ENCODE measurements at places on chromosomes 5 and 9.

DNA sequence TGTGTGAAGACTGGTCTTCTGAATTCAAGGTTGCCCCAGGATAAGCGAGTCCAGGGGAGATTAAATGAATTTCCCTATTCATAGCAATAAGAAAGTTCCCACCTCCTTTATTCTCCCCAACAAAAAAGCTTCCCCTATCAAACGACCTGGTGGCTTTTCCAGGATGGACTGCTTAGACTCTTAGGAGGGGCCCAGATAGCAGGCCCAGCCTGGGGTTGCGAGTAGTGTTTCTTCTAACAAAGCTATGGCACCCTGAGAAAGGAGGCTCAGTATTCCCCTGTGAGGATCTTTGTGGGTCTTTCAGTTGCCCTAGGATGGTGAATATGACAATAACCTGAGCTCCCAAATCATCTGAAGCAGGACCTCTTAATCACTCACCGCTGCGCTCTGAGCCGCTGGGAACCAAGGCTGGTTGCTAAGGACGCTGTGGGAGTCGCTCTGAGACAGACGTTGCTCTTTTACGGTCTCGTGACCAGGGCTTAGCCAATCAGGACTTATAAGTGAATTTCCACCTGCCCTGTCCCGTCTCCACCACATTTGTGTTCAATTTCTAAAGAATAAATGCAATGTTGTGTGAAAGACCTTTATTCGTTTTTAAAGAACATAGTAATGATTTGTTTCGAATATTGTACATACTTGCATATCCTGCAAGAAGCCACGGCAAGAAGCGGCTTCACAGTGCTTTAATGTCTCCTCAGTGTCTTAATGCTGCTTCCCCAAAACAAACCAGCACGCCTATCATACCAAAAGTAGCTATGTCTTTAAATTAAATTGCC, at the start of gene TMEM232:
Gene TMEM232, minus strand, starts transcription at position 423 of the 776 bp plus-strand sequence. CDS start 59,319 bp downstream, outside the sequence.
- no peak for DNase-seq

DNA sequence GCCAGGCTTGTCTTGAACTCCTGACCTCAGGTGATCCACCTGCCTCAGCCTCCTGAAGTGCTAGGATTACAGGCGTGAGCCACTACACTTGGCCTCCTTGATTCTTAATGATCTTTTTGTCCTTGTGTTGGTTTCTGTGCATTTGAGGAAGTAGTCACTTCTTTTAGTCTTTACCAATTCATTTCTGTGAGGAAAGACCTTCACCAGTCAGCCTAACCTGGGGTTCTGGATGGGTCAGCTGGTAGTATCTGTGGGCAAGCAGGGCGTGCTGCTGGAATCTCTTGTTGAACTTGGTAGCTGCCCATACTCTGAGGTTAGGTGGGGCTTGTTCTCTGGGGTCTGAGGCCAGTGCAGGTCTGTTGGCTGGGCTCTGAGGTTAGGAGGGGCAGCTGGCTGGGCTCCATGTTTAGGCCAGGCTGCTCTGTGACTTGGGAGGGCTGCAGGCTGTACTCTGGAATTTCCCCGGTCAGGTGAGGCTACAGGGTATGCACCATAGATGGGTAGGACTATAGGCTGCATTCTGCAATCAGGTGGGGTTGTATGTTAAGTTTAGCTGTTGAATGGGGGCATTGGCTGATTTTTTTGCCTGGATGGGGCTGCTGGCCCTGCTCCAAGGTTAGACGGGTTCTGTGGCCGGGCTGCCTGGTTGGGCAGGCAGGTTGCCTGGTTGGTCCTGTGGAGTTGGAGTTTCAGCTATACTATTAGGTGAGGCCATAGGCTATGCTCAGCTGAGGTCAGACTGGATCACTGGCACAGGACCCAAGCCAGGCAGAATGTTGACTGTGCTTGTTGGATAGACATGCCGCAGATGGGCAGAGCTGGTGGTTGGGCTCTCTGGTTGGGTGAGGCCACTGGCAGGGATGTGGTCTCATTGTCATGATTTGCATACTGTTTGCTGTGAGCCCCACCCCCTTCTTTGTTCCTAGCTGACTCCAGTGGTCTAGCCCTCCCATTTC, 19.2 kb downstream of the UBAP1 start:
- DNase-seq, result no peak

DNA sequence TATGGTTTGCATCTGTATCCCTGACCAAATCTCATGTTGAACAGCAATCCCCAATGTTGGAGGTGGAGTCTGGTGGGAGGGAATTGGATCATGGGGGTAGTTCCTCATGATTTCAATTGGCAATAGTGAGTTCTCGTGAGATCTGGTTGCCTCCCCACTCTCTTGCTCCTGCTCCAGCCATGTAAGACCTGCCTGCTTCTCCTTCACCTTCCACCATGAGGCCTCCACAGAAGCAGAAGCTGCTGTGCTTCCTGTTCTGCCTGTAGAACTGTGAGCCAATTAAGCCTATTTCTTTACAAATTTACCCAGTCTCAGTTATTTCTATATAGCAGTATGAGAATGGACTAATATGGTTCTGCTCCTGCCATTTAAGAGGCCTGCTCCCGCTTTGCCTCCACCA, 32.9 kb downstream of the SCAI start:
- no peak for DNase-seq

DNA sequence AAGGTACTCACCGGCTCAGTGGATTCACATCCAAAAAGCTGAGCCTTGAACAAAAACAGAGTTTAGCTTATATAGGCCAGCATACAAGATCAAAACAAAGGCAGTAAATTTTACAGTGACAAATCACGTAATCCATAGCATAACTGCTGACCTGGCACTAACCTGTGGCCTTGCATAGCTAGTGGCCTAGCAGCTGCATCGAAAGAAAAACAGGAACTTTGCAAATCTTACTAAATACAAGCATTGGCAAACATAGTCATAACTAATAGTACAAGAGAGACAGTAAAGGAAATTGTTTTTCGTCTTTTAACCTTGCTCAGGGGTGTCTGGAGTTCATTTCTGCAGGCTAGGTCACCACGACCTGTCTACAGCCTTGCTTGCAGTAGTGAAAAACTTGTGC, 4.8 kb downstream of the HSDL2 start:
- no peak for DNase-seq

GRCh38 chr5:154209591-154210081, 19.1 kb downstream of the GALNT10 start:
- no peak for DNase-seq

DNA sequence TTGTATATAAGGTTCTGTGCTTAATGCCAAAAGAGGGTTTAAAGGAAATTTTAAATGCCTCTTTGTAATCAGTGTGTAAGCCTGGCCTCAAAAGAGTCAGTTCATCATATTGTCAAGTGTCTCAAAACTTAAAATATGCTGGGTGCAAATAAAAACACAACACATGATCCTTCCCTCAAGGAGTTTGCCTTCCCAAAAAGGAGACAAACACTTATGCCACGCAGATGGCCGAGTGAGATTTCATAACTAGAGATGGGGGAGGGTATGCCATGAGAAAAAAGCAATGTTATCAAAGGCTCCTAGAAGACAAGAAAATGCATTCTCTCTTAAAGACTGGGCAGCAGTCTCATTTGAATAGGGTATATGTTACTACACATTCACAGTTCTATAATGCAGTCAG, 55.2 kb downstream of the FBXO38 start:
- DNase-seq, result no peak

- DNase-seq, result no peak
Measured at GRCh38 chr5:32843531-32843895, 132.4 kb downstream of the NPR3 start.

GRCh38 chr9:108078375-108078774, 588.8 kb upstream of the KLF4 start:
- no peak for DNase-seq

DNA sequence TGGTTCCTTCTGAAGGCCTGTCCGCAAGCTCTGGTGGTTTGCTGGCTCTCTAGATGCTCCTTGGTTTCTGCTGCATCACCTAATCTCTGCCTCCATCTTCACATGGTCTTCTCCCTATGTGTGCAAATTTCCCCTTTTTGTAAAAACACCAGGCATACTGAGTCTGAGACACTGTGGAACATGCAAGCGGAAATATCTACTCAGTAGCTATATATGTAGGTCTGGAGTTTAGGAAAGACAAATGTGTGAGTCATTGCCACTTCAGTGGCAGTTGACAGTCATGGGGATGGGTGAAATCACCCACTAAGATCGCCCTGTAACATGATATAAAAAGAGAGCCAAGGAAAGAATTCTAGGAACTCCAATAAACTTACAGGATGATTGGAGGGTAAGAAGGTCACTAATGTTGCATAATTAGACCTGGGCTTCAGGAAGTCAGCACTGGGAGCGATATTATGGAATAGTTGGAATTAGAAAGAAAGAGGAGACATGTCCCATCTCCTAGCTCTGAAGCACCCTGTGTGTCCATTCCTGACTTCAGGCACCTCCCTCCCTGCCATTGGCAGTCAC, 22.7 kb upstream of the UBLCP1 start:
- DNase-seq, result peak; percentile 90

- DNase-seq, result no peak
Measured at GRCh38 chr9:15282567-15283285, 24.3 kb downstream of the TTC39B start.

GRCh38 chr5:179158556-179158955, 98.4 kb downstream of the ZNF354C start:
- DNase-seq, result no peak

- peak; percentile 59 for DNase-seq
Measured at GRCh38 chr9:2015581-2016407, 647 bp downstream of the SMARCA2 start.

DNA sequence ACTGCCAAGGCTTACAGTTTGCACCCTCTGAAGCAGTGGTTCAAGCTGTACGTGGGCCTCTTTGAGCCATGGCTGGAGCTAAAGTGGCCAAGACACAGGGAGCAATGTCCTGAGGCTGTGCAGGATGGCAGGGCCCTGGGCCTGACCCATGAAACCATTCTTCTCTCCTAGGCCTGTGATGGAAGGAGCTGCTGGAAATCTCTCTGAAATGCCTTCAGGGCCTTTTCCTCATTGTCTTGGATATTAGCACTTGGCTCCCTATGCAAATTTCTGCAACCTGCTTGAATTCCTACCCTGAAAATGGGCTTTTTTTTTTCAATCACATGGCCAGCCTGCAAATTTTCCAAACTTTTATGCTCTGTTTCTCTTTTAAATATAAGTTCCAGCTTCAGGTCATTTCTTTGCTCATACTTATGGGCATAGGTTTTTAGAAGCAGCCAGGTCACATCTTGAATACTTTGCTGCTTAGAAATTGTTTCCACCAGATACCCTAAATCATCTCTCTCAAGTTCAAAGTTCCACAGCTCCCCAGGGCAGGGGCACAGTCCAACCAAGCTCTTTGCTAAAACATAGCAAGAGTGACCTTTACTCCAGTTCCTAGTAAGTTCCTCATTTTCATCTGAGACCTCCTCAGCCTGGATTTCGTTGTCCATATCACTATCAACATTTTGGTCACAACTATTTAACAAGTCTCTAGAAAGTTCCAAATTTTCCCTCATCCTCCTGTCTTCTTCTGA, 138.3 kb downstream of the OSTF1 start:
- DNase-seq, result no peak

DNA sequence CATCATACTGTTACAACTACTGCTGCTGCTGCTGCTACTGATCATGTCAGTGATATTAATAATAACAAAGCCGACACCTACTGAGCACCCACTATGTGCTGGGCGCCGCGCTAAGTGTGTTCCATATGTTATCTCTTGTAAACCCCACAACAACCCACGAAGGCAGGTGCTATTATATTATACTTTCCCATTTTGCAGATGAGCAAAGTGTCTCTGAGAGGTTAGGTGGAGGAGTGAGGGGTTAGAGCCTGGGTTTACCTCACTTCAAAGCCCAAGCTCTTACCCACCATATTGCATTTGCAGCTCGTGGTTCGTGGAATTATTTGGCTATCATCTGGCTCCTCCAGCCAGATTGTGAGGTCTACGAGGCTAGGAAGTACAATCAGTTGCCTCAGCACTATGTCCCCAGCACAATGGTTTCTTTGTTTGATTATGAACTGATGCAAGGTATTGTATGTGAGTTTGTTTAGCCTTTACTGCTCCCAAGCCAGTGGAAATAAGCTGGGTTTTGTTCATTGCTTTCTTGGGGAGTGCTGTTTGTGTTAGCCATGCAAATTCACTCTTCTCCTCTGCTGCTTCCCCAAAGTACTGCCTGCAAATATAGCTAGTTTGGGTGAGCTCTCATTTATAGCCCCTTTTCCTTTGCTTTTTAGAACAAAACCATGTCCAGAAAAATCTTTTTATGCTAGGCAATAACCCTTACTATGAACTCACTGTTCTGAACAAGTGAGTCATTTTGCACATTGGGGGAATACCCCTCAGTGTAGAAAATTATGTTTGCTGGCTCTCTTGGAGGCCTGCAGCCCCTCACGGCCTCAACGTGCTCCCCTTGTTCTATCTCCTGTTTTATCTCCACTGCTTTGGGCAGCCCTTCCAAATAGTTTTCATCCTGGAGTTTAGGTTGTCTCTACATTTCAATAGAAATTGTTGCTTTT, 47.9 kb downstream of the ALG2 start:
- DNase-seq, result no peak

DNA sequence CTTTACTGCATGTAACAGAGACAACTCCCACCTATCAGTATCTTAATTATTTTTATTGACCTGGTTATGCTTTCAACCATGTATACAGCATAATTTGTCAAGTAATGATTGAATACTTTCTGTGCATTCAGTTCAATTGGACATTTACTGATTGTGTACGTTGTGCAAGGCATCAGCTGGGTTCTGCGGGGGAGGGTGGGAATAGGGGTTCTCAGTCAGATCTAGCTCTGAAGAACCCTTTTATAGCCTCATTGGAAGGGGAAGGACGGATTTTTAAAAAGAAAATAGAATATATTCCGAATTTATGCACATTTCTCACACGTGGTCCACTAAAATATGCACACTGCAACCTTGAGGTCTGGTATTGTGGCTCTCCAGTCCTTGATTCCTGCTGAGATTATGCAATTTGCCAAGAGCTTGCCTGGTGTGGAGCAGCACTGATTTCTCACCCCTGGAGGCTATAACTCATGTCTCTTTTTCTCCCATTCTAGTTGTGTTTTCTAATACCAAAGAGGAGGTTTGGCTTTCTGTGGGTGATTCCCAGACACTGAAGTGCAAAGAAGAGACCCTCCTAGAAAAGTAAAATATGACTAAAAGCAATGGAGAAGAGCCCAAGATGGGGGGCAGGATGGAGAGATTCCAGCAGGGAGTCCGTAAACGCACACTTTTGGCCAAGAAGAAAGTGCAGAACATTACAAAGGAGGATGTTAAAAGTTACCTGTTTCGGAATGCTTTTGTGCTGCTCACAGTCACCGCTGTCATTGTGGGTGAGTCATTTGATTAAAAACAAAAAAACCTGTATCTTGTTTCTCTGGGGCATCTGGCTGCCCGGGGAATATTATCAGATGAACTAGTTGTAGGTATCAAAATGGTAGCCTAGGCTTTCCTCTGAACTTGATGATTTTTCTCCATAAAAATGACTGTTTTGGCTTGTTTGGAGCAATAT, 1.7 kb downstream of the SLC1A3 start:
- peak; percentile 34 for DNase-seq

GRCh38 chr9:68523367-68523936, 17.2 kb downstream of the TMEM252 start:
- no peak for DNase-seq

GRCh38 chr5:74342948-74343682, 297.4 kb downstream of the ENC1 start:
- DNase-seq, result peak; percentile 24

DNA sequence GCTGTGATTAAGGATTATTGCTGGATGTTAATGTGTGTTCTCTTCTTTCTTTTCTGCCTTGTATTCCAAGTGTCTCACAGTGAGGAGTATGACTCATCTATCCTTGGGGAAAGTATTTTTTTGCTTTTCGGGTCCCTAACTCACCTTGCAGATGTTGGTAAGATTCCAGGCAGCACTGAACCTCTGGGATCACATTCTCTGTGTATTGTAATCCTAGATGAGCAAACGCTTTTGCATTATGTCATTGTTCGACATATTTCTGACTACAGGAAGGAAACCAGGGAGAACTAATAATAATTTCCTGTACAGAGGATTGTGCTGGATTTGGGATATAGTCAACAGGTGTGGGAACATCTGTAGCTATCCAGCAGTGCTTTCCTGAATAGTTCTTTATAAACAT, 246.1 kb upstream of the TUT7 start:
- peak; percentile 5 for DNase-seq

All from ELR (cell line).